GDM1 (cell line): ENCODE measurements at places on chromosomes 16 and 17.

GRCh38 chr16:88782454-88783390, 2.3 kb downstream of the PIEZO1 start:
- DNase-seq, result no peak

DNA sequence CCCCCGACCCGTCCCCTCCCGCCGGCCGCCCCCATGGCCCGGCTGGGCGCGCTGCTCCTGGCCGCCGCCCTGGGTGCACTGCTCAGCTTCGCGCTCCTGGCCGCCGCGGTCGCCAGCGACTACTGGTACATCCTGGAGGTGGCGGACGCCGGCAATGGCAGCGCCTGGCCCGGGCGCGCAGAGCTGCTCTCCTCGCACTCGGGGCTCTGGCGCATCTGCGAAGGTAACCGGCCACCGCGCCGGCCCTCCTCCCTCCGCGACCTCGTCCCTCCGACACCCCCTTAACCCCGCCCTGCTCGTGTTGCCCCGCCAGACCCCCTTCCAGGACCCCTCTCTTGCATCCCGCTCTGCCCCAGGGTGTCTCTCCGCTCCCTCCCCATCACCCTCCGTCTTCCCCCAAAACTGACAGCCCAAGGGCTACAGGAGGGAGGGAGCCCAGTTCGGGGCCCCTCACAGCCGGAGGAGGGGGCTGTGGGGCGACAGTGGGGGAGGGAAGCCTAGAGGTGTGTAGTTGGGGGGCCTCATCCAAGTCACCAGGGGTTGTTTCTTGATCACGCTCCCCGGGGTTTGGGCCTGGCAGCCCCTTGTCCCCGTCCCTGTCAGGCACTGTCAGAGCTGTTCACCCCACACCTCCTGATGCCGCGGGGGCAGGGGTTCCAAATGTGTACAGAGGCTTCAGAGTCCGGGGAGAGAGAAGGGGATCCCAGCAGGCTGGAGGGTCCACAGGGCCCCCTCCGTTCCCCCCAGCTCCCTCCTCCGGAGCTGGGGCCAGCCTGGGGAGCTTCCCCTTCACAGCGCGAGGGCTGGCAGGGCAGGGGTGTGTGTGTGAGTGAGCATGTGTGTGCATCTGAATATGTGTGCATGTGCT, 794 bp downstream of the TMEM235 start:
- no peak for DNase-seq

DNA sequence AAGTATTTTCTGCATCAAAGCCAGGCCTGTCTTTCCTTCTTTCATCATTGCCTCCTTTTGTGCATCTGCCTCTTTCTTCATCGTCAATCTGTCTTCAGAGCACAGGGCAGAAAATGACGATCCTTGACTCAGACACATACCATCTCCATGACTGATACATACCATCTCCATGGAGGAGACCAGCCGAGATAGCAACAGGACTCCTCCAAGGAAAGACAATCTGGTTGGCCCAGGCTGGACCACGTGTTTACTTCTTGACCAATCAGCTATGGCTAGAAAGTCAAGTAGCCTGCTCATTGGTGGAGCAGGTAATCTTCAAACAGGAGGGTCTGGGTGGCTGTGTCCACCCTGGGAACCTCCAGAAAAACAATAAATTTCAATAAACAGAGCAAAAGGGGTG, 164.6 kb downstream of the CPPED1 start:
- DNase-seq, result no peak

- no peak for DNase-seq
Observed at GRCh38 chr17:74512036-74512435, 19.2 kb downstream of the CD300LB start.

GRCh38 chr17:33435721-33436301, 142.7 kb upstream of the ASIC2 start:
- no peak for DNase-seq

GRCh38 chr16:83310816-83311215, 497.0 kb upstream of the HSBP1 start:
- DNase-seq, result no peak

DNA sequence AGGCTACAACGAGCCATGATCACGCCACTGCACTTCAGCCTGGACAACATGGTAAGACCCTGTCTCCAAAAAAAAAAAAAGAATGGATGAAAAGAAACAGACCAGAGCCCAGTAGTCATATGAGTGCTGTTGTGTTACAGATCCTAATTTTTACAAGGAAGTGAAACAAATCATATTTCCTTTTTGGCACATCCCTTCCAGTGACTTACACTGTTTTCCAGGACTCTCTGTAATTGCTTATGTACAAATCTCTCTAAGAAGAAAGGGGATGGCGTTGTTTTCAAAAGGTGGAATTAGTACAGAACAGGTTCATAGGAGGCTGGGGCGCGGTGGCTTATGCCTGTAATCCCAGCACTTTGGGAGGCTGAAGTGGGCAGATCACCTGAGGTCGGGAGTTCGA, 19.8 kb upstream of the ZNF594 start:
- DNase-seq, result no peak

DNA sequence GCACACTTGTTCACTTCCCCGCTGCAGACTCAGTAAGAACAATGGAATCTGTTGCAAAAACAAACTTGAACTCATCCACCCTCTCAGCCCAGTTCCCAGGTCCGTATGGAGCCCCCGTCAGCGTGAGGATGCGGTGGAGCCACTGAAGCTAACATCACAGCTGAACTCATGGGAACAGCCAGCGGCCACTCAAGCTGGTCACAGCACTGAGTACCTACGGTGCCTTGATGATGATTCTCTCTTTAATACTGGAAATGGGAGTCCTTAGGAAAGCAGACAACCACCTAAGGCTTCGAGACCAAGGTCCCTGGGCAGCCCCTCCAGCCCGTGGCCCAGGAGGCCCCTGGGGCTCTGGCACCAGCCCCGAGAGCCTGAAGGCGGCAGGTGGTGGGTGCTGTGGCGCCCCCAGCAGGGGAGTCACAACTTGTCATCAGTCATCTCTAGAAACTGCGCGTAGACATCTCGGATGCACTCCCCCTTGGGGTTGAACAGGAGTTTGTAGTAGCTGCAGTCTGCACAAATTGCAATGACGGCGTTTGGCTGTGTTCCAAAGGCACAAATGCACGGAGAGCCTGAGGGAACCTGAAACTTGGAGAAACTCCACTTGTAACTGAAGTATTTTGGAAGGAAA, 31.0 kb upstream of the RHOT1 start:
- DNase-seq, result no peak

GRCh38 chr16:30984669-30985400, at the start of gene HSD3B7:
TSS of gene HSD3B7 (plus strand) at chr16:30985207. CDS start at chr16:30985659, 452 bp downstream.
- DNase-seq, result peak; percentile 30

GRCh38 chr17:45149669-45150664, 1.7 kb downstream of the HEXIM1 start:
- DNase-seq, result peak; percentile 58

DNA sequence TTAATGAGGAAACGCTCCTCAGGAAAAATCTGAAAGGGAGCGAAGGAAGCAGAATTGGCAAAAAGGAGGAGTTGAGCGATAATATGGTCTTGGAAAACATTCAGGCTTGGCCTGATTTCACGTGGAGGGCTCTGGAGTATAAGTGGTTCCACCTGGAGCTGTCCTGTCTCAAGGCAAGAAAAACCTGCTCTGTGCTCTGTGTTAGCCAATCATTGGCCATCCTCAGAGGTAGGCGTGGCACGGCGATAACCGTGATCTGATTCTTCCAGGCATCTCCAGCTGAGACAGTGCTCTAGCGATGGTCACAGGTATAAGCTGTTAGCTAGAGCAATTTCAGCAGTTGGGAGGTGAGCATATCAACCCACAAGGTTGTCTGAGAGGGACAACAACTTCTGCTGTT, 450.5 kb upstream of the MAF start:
- DNase-seq, result no peak

DNA sequence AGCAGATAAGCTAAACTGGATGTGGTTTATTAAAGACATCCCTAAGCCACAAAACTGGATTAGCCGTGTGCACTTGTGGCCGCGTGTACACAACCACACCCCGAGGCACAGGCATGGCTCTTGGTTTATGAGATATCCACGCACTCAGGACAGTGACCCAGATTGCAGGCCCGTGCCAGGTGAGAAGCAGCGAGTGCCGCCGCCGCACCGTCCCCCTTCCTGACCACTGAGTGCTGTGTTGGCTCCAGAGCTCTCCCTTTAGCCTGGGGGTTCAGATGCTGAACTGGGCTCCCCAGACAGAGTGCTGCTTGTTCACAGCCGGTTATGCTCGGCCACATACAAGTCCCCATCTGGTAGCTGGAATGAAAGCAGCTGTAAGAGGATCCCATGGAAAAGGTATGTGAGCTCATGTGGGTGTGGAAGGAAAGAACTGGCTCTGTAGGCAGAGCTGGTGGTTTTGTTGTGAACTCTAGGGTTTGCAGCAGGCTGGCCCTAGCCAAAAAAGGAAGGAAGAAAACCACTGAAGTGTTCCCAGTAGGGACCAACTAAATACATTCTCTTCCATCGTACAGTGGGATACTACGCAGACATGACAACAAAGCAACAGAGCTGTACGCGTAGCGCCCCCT, 29.5 kb downstream of the KNOP1 start:
- DNase-seq, result no peak

GRCh38 chr16:89629827-89630610, 16.6 kb downstream of the DPEP1 start:
- DNase-seq, result no peak

- DNase-seq, result no peak
Observed at GRCh38 chr17:64771980-64772844, 110.1 kb upstream of the SMURF2 start.

DNA sequence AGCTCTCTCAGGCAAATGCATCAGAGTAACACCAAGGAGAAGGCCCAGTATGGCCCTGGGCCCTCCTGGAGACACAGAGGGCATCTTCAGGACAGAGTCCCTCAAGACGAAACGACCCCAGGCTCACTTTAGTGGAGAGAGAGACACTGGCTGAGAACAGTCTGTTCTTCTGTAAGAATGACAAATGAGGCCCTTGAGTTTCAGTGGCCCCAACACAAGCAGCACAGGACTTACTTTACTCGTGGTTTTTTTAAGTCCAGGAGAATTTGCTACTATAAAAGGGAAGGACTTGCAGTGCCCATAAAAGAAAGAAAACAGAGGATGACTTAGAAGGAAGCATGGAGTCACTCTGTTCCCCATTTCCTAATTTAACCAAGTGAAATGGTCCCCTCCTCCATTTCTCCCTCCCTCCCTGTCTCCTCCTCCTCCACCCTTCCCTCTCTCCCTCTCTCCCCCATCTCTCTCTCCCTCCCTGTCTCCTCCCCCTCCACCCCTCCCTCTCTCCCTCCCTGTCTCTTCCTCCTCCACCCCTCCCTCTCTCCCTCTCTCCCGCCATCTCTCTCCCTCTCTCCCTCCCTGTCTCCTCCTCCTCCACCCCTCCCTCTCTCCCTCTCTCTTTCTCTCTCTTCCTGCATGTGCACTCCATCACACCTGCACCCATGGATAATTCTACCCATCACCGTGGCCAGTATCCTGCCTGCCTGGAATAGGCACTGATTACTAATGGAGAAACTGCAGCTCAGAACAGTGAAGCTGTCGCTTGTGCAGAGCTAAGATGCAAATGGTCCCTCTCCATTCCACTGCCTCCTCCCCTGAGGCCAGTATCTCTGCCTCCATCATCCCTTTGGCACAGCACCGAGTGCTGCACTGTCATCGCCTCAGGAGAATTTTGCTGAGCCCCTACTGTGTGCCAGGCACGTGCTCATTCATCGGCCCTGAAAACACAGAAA, 47.3 kb upstream of the RBFOX3 start:
- DNase-seq, result no peak

GRCh38 chr17:77361986-77362620, 221.3 kb downstream of the SEC14L1 start:
- no peak for DNase-seq

DNA sequence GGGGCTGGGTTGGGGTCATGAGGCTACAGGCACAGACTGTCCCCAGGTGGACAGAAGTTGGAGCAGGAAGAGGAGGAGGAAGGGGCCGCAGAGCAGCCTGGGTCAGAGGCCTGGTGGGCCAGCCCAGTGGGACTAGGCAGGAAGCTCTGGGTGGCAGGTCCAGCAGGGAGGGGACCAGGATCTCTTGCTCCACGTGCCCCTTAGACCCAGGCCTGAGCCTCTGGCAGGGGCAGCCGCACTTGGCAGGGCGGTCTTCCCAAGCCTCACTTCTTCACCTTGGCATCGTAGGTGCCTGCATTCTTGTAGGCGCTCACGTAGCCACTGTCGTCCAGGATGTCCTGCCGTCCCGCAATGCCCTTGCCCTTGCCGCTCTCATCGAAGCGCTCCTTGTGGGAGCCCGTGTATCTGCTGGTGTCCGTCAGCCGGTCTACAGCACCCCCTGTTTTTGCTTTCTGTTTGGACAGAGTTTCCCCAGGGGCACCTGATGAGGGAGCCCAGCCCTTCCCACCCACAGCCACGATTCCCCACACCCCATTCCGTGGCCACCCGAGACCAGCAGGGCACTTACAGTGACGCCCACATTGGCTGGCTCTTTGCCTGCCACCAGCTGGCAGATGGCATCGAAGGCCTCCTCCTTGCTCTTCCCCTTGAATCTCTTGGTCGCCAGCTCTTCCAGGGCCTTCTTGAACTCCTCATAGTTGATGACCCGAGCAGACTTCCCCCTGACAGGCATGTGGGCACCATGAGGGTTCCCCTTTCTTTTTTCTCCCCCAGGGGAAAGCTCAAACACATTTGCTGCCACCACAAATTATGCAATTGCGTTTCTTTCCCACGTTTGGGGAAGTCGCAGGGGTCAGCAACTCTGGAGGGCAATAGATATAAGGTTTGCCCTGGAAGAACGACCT, 3.1 kb downstream of the TPPP3 start:
- DNase-seq, result peak; percentile 5

- no peak for DNase-seq
Observed at GRCh38 chr16:81483064-81483969, 38.7 kb downstream of the CMIP start.
